D721Med (cell line): ENCODE measurements at places on chromosomes 12 and 14.

DNA sequence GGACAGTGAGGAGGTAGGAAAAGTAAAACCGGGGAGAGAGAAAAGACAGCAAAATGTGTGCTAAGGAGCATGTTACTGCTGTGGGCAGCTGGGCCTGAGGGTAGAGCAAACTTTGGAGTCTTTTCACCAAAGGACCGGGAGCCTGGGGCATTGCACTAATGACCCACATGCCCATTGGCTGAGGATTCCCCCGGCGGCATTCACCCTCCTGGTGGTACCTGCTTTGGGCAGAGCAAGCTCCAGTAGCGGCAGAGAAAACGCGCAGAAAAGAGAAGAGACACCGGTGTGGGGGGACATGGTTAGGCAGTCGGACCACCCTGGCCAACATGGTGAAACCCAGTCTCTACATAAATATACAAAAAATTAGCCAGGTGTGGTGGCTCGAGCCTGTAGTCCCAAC, 83.4 kb upstream of the ESRRB start:
- no peak for DNase-seq

- DNase-seq, result no peak
These were observed 575 bp downstream of the NAA30 start for GRCh38 chr14:57390806-57391516.

GRCh38 chr14:68945585-68946488, 33.3 kb downstream of the ACTN1 start:
- DNase-seq, result no peak

DNA sequence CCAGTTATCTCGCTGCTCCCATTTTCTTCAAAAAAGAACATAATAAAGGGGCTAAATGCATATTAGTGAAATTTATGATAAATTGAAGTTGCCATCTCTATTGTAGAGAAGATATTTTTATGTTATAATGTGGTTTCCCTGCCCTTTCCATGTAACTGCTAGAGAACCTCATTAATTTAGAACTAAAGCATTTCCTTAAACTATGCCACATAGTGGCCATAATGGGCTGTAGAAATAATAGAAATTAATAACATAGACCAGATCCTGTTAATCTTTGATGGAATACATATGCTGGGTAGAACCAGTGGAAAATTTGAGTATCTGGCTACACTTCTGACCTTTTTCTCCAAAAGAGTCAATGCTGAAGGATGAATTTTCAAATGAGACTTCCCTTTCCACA, 376.7 kb downstream of the PDZRN4 start:
- DNase-seq, result no peak

DNA sequence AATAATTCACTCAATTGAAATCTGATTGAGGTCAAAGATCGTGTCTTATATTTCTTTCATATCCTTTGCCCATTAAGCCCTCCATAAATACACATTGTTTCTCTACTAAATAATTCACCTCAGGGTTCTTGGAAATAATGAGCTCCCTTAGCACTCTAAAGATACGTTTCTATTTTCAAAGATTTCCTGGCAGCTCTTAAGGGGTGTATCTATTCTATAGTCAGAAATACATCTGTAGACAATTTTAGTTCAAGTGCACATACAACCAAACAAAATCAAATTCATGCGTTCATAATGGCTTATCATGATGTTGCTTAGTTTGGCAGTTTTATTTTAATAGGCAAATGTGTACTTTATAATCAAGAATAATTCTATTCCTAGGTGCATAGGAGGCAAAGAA, 361.1 kb upstream of the DDHD1 start:
- DNase-seq, result no peak

DNA sequence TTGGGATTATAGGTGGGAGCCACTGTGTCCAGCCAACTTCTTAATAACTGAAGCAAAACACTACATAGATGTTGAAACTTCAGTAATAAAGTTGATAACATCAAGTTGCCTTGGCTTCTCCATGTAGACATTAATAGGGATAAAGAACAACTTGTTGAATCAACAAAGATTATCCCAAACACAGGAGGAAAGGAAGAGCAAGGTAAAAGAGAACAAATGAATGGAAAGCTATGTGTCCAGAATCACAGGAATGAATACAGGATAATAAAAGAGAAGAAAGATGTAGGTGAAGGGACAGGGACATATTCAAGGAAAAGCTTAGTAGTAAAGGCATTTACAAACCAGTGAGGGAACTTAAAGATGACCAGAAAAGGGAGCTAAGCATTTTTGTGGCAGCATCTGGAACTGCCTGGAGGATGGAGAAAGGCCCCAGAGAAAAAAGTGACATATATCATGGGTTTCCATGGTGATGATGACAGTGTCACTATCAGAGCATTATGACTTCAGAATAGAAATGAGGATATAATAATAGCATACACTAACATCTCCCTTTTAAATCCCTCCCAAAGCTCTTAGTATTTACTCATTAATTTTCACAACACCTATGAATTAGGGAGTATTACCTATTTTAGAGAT, 24.0 kb upstream of the MDM1 start:
- no peak for DNase-seq

GRCh38 chr12:1881301-1881700, 37.2 kb downstream of the CACNA2D4 start:
- DNase-seq, result no peak
